ENCODE measurements at places on chromosomes 7 and 10.

- no peak for DNase-seq
These were observed 9.9 kb downstream of the TWIST1 start for GRCh38 chr7:19107356-19108146.

- no peak for DNase-seq
These were observed 8.0 kb upstream of the CELF2 start for GRCh38 chr10:11009471-11010308.

DNA sequence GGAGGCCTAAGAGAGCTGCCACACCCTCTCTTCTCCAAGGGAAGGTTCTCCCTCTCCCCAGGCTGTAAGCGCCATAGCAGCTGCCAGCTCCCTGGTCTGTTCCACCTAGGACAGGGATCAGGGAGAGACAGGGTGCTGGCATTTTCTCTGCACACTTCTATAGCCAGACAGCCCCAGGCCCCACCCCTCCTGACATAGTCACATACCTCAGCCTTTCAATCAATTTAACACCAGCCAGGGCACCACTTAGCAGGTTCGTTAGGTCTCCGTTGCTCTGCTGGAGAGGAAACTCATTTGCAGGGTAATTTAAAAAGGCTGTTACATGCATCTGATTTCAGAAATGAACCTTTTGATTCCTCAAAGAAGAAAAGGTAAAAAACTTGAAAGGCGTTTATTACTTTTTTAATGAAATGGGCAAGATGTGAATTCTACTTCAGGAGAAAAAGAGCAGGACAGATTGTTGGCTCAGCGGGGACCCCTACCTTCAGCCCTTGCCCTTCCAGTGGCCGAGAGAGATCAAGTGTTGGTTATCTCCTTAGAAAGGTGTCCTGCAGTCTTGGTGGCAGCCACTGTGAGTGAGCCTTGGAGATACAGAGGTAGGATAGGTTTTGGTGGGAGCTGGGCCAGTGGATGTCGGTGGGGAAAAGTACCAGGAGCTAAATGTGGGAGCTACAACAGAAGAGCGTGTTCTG lies 180.5 kb upstream of the GALNT17 start:
- no peak for DNase-seq

- DNase-seq: no peak
These were observed 268.7 kb downstream of the ZEB1 start for GRCh38 chr10:31587691-31588090.

DNA sequence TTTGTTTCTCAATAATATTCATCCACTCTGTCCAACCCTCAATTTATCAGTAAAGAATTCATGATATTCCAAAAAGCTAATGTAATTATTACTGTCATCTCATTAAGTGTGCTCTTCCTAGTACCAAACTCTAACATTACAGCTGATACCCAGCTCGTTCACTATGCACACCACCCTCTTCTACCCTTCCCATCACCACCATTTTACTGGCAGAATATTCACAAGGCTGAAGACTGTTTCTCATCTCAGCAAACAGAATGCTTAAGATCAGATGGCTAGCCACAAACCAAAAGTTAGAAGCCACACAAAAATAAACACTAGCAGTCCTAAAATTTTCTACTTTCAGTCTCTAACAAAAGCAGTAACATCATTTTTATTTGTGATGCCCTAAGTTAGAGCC lies 121.5 kb downstream of the SRPK2 start:
- no peak for DNase-seq

DNA sequence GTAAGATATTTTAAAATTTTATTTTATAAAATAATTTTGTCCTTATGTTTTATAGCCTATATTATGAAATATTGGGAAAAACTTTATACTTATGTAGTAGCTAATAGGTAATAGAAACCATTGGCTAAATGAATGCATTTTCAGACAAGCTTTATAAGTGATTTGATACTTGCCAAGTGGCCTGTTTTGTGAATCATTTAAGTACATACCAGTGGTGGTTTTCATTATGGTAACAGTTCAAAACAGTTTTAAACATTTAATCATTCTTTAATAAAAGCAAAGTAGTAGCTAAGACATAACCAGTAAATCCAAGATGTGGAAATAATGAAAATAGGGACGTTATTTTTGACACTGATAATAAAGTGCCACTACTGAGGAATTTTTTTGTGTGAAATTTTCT lies 182.2 kb downstream of the PHF14 start:
- DNase-seq: no peak

DNA sequence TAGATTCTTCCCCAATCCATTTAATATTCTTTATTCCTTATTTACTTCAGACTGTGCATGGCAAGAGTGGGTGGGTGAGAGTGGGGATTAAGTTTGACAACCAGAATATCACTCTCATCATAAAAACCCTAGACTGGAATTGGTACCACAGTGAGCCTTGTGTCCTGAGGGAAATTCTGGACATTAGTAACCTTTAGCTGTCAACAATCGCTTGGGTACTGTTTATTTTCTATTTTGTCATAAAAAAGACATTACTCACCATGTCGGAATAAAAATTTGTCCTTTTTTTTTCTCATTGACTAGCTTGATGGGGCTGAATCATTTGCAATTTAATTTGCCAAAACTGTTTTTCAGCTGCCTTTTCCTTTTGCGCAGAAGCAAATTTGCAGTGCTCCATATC lies 176.1 kb upstream of the SEMA3C start:
- DNase-seq: no peak

DNA sequence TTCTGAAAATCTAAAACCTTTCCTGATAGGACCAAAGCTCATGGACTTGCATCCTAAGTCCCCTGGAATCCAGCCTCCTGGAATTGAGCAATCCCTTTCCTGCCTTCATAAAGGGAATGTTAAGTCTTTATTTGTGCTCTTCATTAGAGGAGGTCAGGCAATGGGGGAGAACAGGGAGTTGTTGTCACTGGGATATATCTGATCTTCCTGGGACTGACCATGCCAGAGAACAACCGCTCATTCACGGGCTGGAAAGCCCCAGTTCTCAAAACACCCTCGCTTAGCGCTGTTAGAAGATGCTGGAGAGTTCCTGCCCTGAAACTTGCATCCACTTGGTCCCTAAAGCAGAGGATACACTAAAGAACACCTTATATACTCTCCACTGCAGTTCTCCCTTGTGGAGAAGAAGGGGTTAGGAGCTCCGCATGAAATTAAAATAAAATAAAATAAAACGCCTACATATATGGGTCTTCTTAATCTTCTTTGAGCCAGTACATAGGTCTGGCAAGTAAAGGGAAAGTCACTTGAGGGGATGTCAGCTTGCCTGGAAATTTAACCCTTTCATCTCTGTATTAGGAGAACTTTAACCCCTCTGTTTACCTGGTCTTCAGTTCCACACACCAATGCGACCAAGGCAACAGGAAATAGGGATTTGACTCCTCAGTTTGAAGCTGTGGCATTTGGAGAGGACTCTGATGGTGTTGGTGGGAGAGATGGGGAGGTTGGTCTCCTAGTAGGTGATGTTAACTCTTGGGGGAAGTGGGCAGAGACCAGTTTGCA lies 1.2 kb downstream of the SORCS1 start:
- no peak for DNase-seq

DNA sequence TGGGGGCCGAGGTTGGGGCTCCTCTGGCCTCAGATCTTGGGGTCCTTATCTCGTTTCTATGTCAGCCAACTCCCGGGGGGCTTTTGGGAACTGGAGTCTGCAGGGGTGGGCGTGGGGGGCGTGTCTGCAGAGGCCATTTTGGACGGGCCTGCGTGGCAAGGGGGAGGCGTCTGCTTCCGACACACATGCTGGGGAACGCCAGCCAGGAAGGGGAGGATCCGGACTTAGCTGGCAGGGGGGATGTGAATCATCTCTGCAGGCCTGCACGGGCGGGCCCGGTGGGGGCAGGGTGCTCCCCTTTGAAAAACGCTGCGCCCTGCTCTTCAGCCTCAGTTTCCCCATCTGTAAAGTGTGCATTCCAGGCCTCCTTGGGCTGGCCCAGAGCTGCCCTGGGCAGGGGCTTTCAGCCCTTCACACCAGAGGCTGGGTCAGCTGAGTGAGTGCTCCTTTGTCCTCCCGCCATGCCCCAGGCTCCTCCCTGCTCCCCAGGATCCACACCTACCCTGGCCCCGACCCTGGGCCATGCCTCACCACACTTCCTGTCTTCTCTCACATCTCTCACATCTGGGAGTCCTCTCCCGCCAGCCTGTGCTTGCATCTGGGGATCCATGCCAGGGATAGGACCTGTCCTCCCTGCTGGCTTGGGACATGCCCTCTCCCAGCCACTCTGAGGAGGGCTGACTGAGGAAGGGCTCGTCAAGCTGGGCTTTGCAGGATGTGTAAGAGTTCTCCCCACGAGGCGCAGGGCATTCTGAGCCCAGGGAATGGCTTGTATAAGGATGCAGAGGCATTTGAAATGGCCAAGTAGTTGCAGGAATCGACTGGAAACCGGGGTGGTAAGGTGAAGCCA lies 172.6 kb upstream of the TNRC18 start:
- DNase-seq: peak; percentile 35

GRCh38 chr10:120460186-120460585 lies 3.2 kb downstream of the PLPP4 start:
- no peak for DNase-seq

DNA sequence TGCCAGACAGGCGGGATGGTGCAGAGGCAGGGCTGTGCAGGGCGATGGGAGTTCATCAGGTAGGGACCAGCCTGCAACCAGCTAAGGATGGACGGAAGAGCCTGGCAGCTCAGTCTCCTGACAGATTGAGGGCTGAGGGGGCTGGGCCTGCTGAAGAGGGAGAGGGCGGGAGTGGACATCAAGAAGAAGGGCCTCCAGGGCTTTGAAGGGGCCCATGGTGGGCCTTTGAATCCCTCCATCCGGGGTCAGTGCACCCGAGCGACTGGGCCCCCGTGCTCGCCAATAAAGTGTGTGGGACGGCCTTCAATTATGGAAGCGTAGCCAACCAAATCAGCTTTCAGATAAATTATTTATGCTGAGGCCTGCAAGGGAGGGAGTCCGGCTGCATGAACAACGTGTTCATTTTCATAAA lies 431.2 kb downstream of the RPS24 start:
- no peak for DNase-seq

- DNase-seq: no peak
These were observed 65.8 kb downstream of the RHOBTB1 start for GRCh38 chr10:60878224-60878623.

- no peak for DNase-seq
These were observed 48.8 kb upstream of the DKK1 start for GRCh38 chr10:52265131-52265926.

GRCh38 chr7:88111140-88111743 lies 108.6 kb downstream of the SRI start:
- no peak for DNase-seq

DNA sequence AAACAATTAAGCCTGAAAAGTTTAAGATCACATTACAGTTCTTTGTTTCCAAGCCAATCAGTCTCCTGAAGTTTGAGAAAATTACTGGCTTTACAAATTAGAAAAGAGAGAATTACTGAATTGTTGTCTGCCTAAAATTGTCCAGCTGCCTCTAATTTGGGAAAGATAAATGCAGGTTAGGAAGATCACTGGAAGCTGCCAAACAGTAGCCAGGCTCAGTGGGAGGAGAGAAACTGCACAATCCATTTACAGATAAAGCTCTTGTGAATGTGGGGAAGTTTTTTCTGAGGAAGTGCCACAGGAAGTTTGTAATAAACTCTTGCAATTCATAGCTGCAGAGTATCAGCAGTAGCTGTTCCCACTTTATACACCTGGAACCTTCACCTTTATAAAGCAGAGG lies 100.7 kb downstream of the IQUB start:
- DNase-seq: no peak

DNA sequence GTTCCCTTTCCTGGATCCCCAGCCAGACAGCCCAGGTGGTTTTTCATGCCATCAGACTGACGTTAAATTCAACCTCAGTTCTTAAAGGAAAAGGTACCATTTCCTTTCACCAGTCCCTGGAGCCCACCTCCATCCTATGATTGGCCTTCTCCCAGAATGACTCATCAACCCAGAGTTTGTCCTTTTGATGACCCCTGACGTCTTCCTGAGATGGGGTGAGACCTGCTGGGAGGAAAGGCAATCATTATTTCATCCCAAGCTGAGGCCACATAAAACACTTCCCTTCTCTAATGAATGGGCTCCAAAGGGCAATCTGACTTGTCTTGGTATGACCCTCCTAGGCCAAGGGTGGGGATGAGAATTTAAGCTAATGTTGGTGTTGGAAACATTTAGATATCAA lies 750.7 kb downstream of the SUGCT start:
- no peak for DNase-seq

GRCh38 chr7:140607441-140607989 lies 33.1 kb downstream of the DENND2A start:
- DNase-seq: no peak

GRCh38 chr7:1610678-1611302 lies 41.0 kb upstream of the PSMG3 start:
- DNase-seq: no peak

DNA sequence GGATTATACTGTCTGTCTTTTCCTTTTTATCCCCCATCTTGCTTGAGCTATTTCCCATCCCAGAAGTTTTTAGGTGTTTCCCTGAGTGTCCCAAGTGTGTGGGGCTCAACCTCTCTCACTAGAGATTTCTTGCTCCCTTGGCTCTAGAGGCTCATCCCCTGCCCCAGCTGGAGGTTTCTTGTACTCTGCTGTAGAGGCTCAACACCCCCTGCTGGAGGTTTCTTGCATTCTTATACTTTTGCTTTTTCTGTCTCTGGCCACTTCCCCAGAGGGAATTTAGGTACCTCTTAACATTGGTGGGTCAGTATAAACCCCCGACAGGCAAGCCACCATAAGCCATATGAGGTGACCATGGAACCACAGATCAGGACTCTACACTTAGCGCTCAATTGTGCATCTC lies 114.2 kb upstream of the FAM3C start:
- no peak for DNase-seq

DNA sequence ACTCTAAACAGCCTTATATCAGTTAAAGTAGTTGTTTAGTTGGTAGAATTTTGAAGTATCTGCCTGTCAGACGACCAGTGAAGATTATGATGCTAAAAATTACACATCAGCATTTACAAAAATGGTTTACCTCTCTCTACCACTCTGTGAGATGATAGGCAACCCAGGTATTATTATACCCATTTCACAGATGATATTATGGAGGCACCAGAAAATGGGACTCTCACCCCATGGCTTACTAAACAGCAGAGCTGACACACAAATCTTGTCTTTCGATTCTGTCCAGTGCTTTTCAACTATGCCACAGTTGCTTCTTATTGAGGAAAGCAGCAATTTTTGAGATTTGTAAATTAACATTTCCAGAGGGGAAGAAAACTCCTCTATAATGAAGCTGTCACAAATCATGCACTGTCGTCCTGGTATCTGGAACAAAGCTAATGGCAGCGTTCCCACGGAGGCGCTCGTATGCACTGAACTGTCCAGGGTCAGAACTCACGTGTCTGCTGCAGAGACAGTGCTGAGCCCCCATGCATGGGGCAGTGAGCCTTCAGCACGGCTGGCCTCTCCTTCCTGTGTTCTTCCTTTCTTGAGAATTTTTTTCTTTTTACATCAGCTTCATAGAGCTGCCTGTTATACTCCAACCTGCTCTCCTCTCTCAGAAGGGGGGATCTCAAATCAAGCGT lies 381.1 kb downstream of the SDK1 start:
- no peak for DNase-seq

Measured in activated T-helper 1 cell treated with anti-CD3 and anti-CD28 coated beads, Interleukin-2, amount 50 U/mL, for 16 hours (primary cell).